ENCODE measurements at places on chromosomes 7 and 10.

DNA sequence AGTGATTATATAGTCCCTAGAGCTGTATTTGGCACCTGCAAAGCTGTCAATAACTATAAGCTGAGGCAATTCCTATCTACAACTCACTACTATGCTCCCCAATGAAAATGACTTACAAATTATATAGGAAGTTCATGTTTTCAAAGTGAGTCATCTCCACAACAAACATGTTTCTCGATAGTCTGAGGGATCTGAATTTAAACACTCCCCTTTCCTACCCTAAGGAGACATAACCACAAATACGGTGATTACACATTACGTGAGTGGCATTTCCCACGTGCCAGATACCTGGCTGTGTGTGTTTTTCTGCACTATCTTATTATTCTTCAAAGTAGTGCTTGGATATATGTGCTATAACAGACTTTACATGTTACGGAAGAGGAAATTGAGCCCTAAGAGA is 122.5 kb upstream of the C1QL3 start:
- peak; percentile 53 for DNase-seq

GRCh38 chr10:75887369-75887768 is 455.9 kb downstream of the LRMDA start:
- no peak for DNase-seq

DNA sequence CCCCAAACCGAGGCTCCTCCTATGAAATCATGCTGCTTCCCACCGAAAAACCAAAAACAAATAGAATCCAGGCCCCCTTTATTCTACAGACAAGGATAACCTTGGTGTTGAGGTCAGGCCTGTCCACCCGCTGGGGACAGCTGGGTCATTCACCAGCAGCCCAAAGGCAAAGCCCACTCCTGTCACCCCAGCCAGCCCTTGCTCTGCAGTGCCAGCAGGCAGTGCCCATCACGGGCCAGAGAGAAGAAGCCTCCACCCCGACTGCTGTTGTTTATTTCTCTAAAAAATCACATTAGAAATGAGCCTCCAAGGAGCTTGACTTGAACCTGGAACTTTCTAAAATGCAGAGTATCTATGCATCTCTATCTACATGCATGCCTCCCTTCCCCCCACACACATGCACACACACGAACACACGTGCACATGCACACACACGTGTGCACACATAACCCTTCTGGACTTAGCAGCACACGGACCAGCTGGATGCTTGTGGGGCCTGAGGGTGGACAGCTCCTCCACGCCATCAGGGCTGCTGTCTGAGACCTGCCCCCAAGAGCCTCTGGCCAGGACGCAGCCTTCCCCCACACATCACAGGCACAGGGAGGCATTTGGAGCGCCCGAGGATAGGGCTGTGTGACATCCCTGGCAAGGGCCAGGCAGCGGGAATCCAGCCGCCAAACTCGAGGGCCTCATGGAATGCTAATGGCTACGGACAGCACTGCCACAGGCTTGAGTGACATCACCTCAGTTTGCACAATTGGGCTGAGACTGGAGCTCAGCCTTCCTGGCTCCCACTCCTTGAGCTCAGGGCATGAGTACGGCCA is 22.8 kb downstream of the PRKAG2 start:
- DNase-seq: no peak

GRCh38 chr7:41760293-41760692 is 57.4 kb upstream of the INHBA start:
- peak; percentile 16 for DNase-seq

DNA sequence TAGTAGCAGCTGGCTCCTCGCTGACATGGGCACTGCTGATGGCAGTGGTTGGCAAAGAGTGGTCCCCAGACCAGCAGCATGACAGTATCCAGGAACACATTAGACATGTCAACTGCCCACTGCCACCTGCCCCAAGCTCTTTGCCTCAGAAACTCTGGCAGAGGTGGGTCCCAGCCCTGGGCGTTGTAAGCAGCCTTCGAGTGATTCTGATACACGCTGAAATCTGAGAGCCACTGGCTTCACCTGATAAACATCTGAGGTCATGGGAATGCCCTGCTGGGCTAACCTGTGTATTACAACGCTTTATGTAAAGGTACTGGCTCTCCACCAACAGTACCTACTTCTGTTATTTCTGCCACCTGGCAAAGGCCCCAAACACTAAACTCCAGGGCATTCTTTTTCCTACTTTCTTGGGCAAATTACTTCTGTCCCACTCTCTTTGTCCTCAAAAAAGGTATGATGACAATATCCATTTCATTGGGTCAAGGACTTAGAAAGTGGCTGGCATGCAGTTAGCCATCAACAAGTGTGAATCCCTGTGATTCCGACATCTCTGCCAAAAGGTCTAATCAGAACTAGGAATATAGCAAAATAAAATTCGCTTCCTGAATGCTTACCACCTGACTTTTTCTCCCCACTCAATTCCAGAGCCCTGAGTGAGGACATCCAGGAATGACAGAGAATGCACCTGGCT is 9.2 kb downstream of the SGMS1 start:
- DNase-seq: no peak

- DNase-seq: no peak
Measured at GRCh38 chr10:72073708-72074573, 14.4 kb downstream of the SPOCK2 start.

DNA sequence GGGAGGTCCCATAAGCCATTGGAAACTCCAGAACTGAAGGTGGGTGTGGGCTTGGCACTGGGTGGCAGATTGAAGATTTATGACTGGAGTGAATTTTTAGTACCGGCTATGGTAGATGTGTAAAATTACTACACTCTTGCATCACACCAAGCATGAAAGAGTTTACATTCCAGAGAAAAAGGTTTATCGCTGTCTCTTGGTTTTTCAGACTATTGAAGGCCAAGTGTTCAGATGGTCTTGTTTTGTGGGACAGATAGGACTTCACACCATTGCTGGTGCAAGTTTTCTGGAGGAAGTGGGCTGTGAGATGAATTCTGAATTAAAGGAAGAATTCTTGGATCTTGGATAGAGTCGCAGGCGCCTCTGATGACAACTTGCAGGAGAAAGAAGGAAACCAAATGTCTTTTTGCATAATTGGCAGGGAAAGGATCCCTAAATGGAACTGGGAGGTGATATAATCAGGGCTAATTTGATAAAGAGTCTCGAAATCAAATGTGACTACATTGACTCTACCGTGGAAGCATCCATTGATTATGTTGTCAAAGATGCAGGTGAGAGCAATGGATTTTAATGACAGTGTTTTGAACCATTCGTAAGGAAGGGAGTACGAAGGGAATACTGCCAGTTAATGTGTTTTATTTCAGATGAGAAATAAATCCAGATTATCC is 14.2 kb upstream of the NMT2 start:
- DNase-seq: peak; percentile 79

- no peak for DNase-seq
Measured at GRCh38 chr10:1418031-1418550, 319.2 kb downstream of the ADARB2 start.

DNA sequence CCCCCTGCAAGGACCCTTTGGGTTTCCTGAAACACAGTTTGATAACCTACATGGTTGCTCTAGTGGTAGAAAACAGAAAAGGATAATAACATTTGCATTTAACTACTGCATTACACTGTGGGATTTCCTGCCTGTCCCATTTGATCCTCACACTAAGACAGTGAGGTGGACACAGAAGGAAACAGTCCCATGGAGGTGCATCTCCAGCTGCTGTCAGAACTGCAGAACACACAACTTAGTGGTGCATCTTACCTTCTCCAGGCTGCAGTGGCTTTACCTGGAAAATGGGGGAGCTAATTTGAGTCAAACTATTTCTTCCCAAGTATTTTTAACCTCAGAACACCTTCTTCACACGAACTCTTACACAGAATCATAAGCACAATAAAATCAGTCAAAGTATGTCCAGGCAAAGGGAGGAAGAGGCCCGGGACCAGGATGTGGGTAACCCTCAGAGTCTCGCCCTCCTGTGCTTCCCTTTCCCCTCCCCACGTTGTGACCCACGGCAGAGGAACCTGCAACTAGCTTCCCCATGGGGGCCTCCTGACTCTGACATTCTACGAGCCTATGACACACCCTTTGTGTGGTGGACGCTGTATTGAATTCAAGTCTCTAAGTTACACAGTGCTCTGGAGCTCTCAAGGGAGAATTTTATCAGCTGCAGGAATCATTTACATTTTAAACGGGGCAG is 33.7 kb downstream of the SCRN1 start:
- no peak for DNase-seq

GRCh38 chr10:125812128-125812750 is 10.8 kb downstream of the UROS start:
- DNase-seq: peak; percentile 74

- no peak for DNase-seq
Measured at GRCh38 chr10:6204063-6204340, 1.3 kb downstream of the PFKFB3 start.

- peak; percentile 68 for DNase-seq
Measured at GRCh38 chr10:130018265-130018664, 54.2 kb upstream of the EBF3 start.

GRCh38 chr7:25752967-25753791 is 398.8 kb upstream of the NFE2L3 start:
- DNase-seq: no peak

- DNase-seq: no peak
Measured at GRCh38 chr7:47427051-47427643, 154.8 kb downstream of the TNS3 start.

DNA sequence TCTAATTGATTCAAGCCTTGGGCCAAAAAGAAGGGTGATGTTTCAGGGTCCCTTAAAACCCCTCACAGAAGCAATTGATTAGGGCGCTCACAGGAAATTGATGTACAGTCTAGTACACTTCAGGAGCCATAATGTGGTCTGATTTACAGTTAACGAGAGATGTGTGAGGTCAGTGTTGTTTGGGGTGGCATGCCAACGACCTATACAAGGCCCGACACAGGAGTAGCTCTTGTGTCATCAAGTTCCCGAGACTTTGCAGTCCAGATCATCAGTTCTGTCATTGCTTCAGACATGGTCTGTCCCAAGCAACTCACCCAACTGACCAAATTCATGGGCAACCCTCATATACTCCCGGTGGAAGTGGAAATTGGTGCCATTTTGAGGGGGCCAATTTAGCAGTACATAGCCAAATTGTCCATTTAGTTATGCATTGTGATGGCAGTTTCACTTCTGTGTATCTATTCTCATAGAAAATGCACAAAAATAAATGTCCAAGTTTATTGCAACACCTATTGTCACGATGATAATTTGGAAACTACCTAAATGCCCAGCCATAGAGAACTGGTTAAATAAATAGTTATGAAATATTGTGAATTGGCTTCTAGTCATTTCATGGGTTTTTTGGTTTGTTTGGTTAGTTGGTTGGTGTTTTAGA is 18.0 kb upstream of the ARID5B start:
- DNase-seq: no peak

DNA sequence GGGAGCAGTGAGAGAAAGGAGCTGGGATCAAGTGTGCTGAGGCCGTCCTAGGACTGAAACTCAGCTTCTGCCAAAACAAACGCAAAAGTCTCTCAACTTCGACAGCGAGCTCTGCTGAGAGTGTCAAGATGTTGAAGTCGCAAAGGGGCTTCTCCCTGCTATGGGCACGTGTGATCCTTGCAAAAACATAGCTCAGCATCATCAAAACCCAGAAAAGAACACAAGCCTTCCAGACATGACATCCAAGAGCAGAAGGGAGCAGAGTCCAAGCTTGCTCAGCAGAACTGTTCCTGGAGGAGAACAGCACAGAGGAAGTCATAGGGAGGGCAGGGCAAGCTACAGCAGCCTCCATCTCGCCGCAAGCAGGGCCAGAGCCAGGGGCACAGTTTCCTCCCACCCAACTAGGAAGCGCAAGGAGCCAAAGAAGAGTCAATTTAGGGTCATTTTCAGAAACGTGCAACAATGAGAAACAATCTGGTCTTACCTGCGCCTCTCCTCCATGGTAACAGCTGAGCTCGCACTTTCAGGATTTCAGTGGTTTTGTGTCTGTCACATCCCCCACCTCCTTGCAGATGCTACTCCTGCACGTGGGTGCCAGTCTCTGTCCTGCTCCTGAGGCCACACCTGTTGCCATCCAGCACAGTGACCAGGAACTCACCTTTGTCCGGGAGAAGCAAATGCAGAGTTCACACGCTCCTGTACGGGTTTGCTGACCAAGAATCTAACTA is 113.9 kb downstream of the DIP2C start:
- no peak for DNase-seq

DNA sequence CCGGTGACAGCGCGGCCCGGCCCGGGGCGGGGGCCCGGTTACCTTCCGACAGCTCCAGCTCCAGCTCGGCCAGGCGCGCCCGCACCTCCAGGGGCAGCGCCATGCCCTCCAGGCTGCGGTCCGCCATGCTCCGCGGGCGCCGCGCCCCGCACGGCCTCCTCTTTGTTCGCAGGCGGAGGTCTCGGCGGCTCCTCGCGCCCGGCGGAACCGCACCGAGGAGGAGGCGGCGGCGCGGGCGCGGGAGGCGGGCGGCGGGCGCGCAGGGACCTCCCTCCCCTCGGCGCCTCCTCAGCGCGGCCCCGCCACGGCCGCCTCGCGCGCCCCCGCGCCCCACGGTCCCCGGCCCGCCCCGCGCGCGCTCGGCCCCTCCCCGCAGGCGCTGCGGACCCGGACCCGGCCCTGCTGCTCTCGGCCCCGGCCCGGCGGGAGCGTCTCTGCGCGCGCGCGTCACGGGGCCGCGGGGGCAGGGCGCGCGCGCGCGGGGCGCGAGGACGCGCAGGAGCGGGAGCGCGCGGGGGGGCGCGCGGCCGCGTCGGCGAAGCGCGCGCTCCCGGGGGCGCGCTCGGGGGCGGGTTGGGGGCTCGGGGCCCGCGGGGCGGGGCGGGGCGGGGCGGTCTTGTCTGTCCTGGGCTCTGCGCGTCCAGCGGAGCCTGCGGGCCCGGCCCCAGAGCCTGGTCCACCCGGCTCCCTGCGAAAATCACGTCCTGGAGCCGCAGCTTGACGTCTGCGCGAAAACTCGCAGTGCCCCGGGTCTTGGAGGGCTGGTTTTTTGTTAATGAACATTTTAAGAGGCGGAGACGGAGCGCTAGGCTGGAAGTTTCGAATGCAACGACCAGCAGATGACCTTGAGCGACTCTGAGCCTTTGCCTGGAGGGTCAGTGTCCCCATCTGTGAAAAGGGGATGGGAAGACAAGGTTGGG is at the start of gene DIP2C:
Gene DIP2C, minus strand, starts transcription at position 217 of the 920 bp plus-strand sequence. Its CDS starts 90 bp downstream, at position 127.
- peak; percentile 89 for DNase-seq

- DNase-seq: peak; percentile 62
Measured at GRCh38 chr7:41420421-41420820, 282.5 kb downstream of the INHBA start.

DNA sequence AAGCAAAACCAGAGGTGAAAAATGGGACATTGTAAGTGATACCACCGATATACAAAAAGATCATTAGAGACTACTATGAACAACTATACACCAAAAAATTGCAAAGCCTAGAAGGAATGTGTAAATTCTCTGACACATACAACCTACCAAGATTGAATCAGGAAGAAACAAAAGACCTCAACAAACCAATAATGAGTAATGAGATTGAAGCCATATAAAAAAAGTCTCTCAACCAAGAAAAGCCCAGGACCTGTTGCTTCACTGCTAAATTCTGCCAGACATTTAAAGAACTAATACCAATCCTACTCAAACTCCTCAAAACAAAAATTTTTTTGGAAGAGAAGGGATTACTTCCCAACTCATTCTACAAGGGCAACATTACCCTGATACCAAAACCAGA is 134.0 kb downstream of the TPST1 start:
- no peak for DNase-seq

GRCh38 chr10:21754410-21755011 is 220.5 kb downstream of the MLLT10 start:
- DNase-seq: no peak

GRCh38 chr10:46526682-46527038 is 29.8 kb downstream of the GPRIN2 start:
- DNase-seq: peak; percentile 16

GRCh38 chr7:51154201-51154600 is 162.4 kb downstream of the COBL start:
- no peak for DNase-seq
